ENCODE measurements at places on chromosomes 5 and 9.

GRCh38 chr5:10434392-10434791 lies 7.3 kb upstream of the ROPN1L start:
- no peak for DNase-seq

DNA sequence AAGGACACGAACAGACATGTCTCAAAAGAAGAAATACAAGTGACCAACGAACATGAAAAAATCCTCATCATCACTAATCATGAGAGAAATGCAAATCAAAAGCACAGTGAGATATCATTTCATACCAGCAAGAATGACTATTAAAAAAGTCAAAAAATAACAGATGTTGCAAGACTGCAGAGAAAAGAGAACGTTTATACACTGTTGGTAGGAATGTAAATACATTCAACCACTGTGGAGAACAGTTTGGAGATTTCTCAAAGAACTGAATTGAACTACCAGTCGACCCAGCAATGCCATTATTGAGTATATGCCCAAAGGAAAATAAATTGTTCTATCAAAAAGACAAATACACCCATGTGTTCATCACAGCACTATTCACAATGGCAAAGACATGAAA lies 45.7 kb downstream of the FXN start:
- no peak for DNase-seq

DNA sequence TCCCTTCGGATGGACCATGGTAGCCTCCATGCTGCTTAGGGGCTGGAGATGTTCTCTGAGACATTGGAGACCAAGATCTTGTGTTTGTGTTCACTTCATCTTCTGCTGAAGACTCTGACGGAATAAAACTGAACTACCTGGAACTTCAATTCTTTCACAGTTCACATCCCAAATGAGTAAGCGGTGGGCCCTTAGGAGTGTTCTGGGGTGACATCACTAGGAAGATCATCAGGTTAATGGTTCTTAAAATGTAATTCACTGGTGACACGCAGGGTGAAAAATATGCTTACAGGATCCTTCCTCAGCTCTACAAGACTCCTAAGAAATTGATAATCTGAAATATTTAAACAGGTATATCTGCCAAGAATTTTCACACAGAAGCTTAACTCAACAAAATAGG lies 561.5 kb downstream of the SEMA5A start:
- no peak for DNase-seq

GRCh38 chr5:151110992-151111391 lies 30.2 kb upstream of the TNIP1 start:
- DNase-seq, result no peak

DNA sequence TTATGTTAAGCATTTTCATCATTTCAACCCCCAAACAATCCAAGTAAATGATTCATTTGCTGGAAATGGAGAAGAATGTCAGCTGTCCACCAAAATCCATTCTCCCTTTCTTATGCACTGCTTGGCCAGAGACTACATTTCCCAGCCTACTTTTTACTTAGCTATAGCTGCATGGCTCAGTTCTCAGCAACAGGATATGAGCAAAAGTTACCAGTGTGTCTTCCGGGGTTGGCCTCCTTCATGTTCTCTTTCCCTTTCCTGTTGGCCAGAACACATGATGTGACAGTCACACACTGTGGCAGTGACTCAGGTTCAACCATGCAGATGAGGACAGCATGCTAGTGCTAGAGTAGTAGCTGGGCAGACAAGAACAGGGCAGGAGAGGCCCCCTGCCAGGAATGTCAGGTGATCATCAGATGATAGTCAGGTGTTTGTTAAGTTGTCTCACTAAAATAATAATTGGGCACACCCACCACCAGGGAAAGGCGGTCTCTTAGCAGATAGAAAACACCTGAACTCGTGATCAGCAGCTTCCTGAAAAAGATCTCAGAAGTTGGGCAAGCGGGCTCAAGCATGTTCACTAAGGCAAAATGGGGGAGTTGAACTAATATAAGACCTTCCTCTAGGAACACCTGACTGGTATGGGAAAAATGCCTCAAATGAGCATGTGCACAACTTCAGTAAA lies 12.2 kb downstream of the GPR150 start:
- DNase-seq, result no peak

GRCh38 chr5:15234366-15234765 lies 265.6 kb upstream of the FBXL7 start:
- no peak for DNase-seq

- DNase-seq, result no peak
Observed at GRCh38 chr5:135978212-135978631, 23.4 kb upstream of the LECT2 start.

- no peak for DNase-seq
Observed at GRCh38 chr5:73998489-73998888, 372.5 kb downstream of the ARHGEF28 start.

GRCh38 chr9:18459962-18460584 lies 13.9 kb upstream of the ADAMTSL1 start:
- DNase-seq, result no peak

DNA sequence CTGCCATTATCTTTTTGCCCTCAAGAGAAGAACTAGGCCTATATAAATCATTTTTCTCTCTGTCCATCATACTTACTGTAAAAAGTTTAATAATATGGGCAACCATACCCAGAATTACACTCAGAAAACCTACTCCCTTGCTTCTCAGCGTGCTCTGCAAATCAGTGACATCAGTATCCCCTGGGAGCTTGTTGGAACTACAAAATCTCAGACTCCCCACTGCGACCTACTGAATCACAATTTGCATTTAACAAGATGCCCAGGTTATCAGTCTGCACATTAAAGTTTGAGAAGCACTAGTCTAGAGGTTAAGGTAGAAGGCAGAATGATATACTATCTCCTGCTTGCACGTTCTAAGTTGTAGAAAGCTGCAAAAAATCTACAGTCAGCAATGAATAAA lies 127.2 kb downstream of the MLLT3 start:
- DNase-seq, result no peak

DNA sequence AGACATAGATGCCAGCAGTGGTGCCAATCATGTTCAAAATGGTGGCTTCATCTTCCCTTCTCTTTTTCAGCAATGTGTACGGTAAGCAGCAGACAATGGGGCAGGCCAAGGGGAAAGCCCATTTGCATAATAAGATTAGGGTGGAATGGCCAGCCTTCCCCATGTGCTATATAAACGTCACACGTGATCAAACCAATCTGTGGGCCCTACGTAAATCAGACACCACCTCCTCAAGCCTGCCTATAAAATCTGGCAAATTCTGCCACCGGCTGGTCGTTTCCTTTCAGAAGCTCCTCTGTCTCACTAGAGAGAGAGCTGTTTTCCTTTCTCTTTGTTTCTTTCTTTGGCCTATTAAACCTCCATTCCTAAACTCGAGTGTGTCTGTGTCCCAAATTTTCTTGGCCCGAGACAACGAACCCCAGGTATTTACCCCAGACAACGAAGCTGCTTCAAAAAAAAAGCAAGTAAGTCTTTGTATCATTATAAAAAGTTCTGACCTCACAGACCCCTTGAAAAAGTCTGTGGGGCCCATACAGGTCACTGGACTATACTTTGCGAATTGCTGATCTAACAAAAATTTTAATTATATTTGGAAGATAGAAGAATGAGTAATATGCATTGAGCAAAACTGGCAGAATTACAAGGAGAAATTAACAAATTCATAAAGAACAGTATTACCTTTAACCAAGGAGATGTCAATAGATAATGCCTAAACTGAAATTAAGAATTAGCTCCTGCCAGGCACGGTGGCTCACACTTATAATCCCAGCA lies 15.2 kb downstream of the ZBTB5 start:
- DNase-seq, result no peak

- no peak for DNase-seq
Observed at GRCh38 chr9:131862261-131862660, 122.4 kb upstream of the RAPGEF1 start.

DNA sequence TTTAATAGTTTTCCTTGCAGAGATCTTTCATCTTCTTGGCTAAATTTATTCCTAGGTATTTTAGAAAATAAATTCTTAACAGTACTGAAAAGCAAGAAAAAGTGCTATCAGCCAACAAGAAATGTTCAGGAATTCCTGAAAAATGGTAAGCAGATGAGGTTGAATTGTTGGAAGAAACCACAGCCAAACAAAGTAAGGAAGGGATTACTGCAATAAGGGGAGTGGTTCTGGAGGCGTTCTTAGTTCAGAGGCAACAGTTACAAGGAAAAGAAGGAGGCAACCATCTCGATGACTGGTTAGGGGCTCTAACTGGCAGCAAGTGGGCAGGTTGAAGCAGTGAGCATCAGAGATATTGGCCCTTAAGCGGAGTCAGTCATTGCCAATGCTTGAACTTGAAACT lies 12.8 kb upstream of the OR13J1 start:
- DNase-seq, result no peak

DNA sequence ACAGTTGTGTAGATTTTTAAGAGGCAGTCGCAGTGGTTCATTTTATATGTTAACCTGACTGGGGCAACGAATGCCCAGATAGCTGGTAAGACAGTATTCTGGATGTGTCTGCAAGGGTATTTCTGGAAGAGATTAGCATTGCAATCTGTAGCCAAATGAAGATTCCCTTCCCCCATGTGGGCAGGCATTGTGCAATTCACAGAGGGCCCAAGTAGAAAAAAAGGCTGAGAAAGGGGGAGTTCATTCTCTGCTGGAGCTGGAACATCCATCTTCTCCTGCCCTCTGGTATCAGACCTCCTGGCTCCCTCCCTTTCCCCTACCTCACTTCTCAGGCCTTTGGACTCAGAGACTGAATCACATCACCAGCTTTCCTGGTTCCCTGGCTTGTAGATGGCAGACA lies 70.6 kb downstream of the TENT4A start:
- DNase-seq, result no peak

- DNase-seq, result no peak
Observed at GRCh38 chr5:142719836-142720370, 34.0 kb upstream of the FGF1 start.

DNA sequence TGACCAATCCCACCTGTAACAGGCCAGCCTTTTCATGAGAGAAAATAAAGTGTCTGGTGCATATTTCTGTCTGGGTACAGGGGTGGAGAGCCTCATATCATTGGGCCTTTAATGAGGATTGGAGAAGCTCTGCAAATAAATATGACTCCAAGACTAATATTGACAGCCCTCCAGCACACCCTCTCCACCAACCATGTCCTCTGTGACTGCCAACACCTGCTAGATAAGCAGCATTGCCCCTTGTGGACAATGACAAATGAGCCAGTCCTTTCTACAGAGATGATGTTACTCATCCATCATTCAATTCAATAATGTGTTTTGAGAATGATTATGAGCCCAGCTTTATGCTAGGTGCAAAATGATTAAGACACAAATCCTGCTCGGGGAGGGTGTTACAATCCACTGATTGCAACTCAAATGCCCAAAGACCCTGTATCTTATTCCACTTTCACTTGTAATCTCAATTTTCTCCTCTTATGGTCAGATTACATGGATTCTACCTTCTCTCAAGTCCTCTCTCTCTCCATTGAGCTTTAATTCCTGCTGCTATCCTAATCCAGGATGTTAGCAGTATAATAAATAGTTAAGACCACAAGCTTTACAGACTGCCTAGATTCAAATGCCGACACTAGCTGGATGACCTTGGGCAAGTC lies 2.1 kb upstream of the GFRA3 start:
- DNase-seq, result no peak

- DNase-seq, result no peak
Observed at GRCh38 chr9:92602413-92602812, 66.6 kb upstream of the ECM2 start.

DNA sequence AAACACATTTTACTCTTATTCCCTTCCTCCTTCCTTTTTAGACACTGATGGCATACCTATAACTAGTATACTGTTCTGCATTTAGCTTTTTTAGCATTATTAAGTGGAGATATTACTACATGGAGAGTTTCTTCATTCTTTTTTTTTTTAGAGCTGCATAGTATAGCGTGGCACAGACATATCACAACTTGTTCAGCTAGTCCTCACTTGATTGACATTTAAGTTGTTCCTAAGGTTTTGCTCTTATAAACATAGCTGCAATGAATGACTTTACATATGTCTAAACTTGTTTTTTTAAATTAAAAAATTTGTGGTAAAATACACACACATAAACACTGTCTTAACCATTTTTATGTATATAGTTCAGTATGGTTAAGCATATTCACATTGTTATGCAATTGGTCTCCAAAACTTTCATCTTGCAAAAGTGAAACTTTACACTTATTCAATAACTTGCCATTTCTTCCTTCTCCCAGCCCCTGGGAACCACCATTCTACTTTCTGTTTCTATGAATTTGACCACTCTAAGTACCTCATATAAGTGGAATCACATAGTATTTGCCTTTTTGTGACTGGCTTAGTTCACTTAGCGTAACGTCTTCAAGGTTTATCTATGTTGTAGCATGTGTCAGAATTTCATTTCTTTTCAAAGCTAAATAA lies 48.7 kb downstream of the ANKDD1B start:
- no peak for DNase-seq

DNA sequence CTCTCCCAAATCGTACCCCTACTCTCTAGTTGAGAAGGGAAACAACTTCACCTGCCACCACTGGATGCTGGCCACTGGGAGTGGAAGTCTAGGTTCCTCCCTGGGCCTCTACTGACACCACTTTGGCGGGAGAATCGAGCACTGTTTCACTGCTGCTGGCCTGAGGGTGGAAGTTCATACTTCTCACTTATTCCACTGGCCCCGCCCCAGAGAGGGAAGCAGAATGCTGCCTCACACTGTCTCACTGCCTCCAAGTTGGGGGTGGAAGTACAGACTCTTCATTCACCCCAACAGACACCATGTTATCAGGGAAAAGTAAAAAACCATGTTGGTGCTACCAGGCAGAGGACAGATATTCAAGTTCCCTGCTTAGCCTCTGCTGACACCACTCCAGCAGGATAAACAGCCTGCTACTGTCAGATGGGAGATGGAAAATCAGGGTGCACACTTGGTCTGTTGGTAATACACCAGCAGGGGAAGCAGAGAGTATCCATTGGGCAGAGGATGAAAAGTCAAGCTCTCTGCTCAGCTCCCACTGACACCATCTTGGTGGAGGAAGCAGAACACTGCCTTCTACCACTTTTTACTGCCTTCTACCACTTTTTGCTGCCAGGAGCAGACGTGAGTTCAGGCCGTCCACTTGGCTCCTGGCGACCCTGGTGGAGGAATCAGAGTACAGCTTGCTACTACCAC lies 159.4 kb downstream of the SIL1 start:
- no peak for DNase-seq

GRCh38 chr5:40502736-40503135 lies 177.0 kb upstream of the PTGER4 start:
- DNase-seq, result no peak

- no peak for DNase-seq
Observed at GRCh38 chr5:159581502-159582249, 251.4 kb upstream of the IL12B start.

- DNase-seq, result no peak
Observed at GRCh38 chr9:31347082-31347617, 1037.3 kb upstream of the ACO1 start.

GRCh38 chr5:78416677-78417425 lies 56.4 kb downstream of the SCAMP1 start:
- DNase-seq, result no peak

GRCh38 chr5:112581811-112582320 lies 155.8 kb upstream of the APC start:
- DNase-seq, result no peak

DNA sequence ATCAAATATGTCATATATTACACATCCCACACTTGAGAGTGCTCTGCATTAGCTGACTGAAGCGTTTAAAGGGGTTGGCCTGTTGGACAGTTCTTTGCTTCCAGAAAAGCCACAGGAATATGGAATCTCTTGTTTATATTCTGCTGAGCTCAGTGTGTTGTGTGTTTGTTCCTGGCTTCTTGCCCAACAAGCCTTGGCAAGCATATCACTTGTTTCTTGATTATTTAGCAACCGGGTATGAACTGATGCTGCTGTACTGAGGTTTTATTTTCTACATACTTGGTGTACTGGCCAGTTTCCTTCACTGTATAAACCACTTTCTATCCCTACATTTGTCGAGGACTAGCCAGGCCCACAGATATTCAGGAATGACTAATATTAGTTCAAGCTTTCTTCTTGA lies 378.9 kb downstream of the KCTD16 start:
- DNase-seq, result no peak

Measured in hypothalamus (tissue), 51 donors.